ENCODE measurements at places on chromosomes 3 and 15. TPM values are rescaled to one million over a fixed set of nuclear protein-coding genes. Genes with fewer than 3 reads are reported as not detected.

Gene AGBL1
- total RNA-seq: 0.02 TPM

DNA sequence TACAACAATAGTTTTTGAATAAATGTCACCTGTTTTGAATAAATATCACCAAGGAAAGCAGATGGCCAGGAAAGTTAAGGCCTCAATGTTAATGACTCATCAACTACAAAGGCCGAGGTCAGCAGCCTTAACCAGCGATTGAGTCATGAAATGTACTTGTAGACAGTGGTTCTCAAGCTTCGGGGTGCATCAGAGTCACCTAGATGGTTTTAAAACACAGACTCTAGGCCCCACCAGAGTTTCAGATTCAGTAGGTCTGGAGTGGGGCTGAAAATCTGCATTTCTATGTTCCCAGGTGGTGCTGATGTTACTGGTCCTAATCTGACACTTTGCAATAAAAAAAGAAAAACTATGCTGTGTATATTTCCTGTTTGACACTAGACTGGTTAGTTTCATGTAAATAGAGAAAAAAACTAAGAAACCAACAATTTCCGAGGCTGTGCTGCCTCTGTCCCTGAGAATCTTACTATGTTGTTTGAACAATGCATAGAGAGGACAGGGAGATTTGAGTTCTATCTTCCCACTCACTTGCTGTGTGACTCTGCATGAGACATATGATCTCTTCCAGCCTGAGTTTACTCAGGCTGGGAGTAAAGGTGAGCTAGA lies 9.8 kb downstream of the RAB27A start:
- no peak for DNase-seq

Gene LMCD1
- 38.4 TPM for total RNA-seq

Gene FAM98B
- 22.5 TPM for total RNA-seq

DNA sequence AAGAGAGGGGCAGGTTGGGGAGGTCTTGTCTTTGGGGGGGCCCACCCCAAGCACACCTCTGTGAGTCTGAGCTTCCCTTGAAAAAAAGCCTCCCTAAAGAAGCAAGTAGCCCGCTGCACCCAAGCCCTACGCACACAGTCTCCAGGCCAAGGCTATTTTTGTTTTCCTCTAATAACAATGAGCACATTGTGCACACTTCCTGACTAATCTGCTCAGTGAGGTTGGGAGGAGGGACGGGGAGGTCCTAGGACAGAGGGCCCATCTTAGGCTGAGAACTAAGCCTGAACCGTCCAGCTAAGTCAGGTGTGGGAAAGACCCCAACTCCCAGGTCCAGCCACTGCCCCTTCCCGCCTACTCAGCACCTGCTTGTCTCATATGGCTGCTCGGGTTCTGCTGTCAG lies 87.2 kb downstream of the HMG20A start:
- peak; percentile 54 for DNase-seq

- no peak for DNase-seq
Observed at GRCh38 chr3:37566730-37567129, 294.9 kb upstream of the CTDSPL start.

Gene LRRC2
- 103 TPM for total RNA-seq

Gene IL12A
- total RNA-seq: 0.61 TPM

- DNase-seq: no peak
Observed at GRCh38 chr3:104582092-104582491, 784.6 kb upstream of the ALCAM start.

- no peak for DNase-seq
Observed at GRCh38 chr15:71830981-71831380, 20.6 kb downstream of the NR2E3 start.

DNA sequence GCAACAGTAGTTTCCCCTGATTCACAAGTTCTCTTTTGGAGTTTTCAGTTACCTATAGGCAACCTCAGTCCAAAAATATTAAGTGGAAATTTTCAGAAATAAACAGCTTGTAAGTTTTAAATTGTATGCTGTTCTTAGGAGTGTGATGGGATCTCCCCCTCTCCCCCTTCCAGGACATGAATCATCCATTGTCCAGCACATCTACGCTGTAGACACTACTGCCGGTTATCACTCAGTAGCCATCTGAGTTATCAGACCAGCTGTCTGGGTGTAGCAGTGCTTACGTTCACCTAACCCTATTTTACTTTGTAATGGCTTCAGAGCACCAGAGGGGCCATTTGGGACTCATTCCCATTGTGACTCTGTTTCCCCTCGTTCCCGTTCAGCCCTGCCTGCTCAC lies 96.7 kb upstream of the PLXNA1 start:
- no peak for DNase-seq

DNA sequence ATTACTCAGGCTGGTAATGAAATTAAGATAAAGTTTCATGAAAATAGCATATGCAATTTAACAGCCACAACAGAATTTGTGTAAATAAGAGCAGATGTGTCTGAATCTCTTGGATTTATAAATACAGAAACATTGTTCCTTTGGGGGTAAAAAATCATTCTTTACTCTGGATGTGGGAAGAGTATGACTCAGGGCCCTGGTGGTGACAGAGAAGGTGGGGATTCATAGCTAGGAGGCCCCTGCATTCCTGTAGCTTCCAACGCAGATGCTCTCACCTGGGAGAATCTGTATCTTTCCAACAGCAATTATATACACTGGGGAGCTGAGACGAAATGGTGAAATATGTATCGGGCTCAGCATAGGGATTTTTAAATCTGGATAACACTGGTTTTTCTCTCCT lies 167.6 kb upstream of the CADPS start:
- no peak for DNase-seq

DNA sequence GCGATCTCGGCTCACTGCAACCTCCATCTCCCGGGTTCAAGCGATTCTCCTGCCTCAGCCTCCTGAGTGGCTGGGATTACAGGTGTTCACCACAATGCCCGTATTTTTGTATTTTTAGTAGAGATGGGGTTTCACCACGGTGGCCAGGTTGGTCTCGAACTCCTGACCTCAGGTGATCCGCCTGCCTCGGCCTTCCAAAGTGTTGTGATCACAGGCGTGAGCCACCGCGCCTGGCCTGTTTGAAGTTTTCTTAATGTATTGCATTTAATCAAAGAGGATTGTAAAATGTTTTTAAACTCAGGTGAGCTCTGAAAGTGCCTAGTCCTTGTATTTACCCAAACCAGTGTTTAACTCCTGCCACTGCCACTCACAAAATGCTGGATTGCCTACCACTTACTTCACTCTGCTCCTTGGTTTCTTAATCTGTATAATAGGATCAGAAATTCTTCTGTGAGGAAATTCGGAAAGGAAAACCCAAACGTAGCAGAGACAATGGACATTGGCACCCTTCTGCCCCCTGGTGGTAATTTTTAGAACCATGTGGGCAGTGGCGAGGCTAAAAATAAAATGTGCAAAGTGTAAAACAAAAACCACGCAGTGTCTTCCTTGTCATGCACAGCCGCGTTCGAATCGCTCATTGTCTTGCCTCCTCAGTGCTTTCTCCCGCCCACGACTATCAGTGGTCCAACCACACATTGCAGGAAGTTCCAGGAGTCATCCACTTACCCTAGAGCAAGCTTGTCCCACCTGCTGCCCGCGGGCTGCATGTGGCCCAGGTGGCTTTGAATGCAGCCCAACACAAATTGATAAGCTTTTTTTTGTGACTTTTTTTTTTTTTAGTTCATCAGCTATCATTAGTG lies 27.3 kb downstream of the CEP19 start:
- peak; percentile 74 for DNase-seq

GRCh38 chr3:111998636-111999483 lies at the start of gene TAGLN3:
TAGLN3 (plus strand) TSS chr3:111998922; CDS start chr3:111999423, 501 bp downstream.
- peak; percentile 12 for DNase-seq

- no peak for DNase-seq
Observed at GRCh38 chr3:98341758-98342157, 11.9 kb upstream of the OR5K4 start.

Gene LRRC3B
- 0.15 TPM for total RNA-seq

DNA sequence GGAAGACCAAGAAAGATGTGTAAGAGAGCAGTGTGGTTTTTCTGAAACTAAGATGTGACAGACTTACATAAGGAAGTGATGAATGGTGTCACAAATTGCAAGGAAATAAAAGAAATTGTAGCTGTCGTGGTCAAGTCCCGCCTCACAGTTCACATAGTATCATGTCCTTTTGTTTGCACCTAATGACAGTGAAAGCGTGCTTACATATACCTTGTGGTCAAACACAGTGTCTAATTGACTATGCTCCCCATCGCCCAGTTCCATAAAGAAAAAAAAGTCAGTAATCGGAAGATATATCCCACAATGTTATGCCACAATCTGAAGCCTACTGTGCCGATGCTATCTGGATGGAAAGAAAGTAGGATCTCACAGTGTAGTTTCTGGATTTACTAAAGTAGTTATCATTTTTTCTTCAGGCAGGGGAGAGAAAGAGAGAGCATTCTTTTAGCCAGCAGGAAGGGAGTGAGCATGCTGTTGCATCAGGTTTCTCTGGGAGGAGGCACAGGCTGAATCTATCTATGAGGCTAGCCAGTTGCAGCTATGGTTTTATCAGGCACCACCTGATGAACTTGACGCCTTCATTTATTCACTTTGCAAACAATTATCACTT lies 9.8 kb upstream of the PLSCR1 start:
- DNase-seq: no peak

GRCh38 chr3:143383421-143383820 lies 263.9 kb downstream of the CHST2 start:
- no peak for DNase-seq

GRCh38 chr3:183468424-183468823 lies 40.0 kb upstream of the MCF2L2 start:
- DNase-seq: no peak

Gene DNAJB11
- total RNA-seq: 24.3 TPM

Gene MAP2K1
- total RNA-seq: 45.2 TPM

Gene GOLGA8O
- total RNA-seq: 0.39 TPM

GRCh38 chr3:64070704-64071103 lies 47.4 kb upstream of the PSMD6 start:
- DNase-seq: no peak

Gene GOLGA6A
- not detected for total RNA-seq

Gene PEX5L
- total RNA-seq: 0.32 TPM

GRCh38 chr3:171461525-171461917 lies 1.3 kb upstream of the TNIK start:
- no peak for DNase-seq

- peak; percentile 12 for DNase-seq
Observed at GRCh38 chr3:89571298-89571697, 463.9 kb downstream of the EPHA3 start.

Gene SGO1
- total RNA-seq: 0.44 TPM

- DNase-seq: no peak
Observed at GRCh38 chr3:170367797-170368196, 10.3 kb downstream of the SKIL start.

- no peak for DNase-seq
Observed at GRCh38 chr3:58666683-58667082, at the start of gene FAM3D. FAM3D (minus strand) TSS chr3:58666774; CDS start chr3:58655563, 11,211 bp downstream.

GRCh38 chr3:139935866-139936817 lies 1.2 kb downstream of the CLSTN2 start:
- peak; percentile 12 for DNase-seq

GRCh38 chr3:121722411-121722810 lies 27.1 kb downstream of the GOLGB1 start:
- no peak for DNase-seq

Gene SMAD6
- 16.7 TPM for total RNA-seq

Gene ADAMTSL3
- 7.8 TPM for total RNA-seq

Gene PAQR5
- 0.77 TPM for total RNA-seq

- DNase-seq: peak; percentile 93
Observed at GRCh38 chr3:69080233-69080920, at the start of gene UBA3. UBA3 (minus strand) TSS chr3:69080365; CDS start chr3:69080353, 12 bp downstream.

GRCh38 chr3:71050538-71051258 lies 532.8 kb downstream of the FOXP1 start:
- DNase-seq: no peak

Gene FAM3D
- total RNA-seq: not detected

DNA sequence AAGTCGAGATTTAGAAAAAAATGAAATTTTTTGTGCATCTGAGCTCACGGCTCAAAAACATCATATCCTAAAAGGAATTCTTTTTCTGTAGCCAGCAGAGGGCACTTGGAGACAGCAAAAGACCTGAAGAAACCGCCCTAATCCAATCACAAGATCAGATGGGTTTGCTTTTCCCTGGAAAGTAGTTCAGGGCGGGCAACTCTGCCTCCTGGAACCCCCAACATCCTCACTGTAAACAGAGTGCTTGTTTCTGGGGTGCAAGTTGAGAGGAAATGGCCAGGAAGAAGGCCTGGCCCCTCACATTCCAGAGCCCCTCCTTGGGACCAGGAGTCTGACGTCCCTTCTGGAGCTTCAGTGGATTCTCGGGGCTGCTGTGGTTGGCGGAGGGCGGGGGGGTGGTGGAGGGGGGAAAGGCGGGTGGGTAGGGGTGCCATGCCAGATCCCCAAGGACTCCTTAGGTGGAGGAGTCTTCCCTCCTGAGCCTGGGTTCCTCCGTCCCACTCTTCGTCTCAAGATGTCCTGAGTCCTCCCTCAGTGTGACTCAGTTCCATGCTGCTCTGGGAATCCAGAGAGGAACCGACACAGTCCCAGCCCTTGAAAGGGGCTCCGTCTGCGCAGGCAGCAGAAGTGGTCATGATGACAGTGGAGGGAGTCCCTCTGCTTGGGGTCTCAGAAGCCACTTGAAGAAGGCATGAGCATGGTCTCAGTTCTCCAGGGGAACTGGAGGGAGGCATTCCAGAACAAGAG lies 35.9 kb downstream of the CCK start:
- no peak for DNase-seq

GRCh38 chr15:61090386-61091288 lies 138.5 kb downstream of the RORA start:
- no peak for DNase-seq

Gene KBTBD8
- 2.9 TPM for total RNA-seq

GRCh38 chr15:66130496-66131034 lies 123.0 kb downstream of the MEGF11 start:
- no peak for DNase-seq

Gene ISL2
- not detected for total RNA-seq

- no peak for DNase-seq
Observed at GRCh38 chr15:96766366-96766765, 435.9 kb downstream of the NR2F2 start.

Gene GPR62
- total RNA-seq: 0.25 TPM

Gene CILP
- total RNA-seq: 17.1 TPM
